Activated CD4-positive, alpha-beta memory T cell treated with anti-CD3 and anti-CD28 coated beads for 36 hours (primary cell): ENCODE measurements at places on chromosomes 5 and 9. TPM values are rescaled to one million over a fixed set of nuclear protein-coding genes. Genes with fewer than 3 reads are reported as not detected.

GRCh38 chr5:153551537-153552079 is 61.1 kb downstream of the GRIA1 start:
- H3K27ac ChIP-seq = no peak overlapping the region
- H3K4me1 ChIP-seq = peaks cover 11% of the 10 kb centered on the region
- no peak for DNase-seq
- H3K4me3 ChIP-seq = no peak overlapping the region
- H3K36me3 ChIP-seq = no peaks in the 10 kb centered on the region
- no peaks in the 10 kb centered on the region for H3K27me3 ChIP-seq

DNA sequence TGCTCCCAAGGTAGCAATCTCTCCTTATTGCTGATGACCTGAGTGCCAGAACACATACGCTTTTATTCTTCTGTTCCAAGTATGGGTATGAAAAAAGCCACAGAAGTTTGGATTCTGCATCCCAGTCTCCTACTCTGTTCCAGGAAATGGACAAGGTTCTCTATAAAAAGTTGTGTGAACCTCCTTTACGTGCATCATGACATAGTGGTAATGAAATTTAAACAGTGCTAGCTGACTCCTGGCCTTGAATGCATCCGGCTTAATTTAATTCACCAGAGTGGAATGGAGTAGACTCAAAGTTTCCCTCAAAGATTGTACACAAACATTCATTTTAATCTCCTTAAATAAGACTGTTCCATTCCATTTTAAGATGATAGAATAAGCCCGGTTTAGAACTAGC is 68.9 kb downstream of the LURAP1L start:
- no peaks in the 10 kb centered on the region for H3K27me3 ChIP-seq
- H3K4me1 ChIP-seq = no peaks in the 10 kb centered on the region
- no peaks in the 10 kb centered on the region for H3K36me3 ChIP-seq

GRCh38 chr5:171920765-171921391 is 85.6 kb downstream of the FBXW11 start:
- peaks cover 31% of the 10 kb centered on the region for H3K4me1 ChIP-seq
- H3K27me3 ChIP-seq = no peaks in the 10 kb centered on the region
- no peaks in the 10 kb centered on the region for H3K36me3 ChIP-seq
- H3K27ac ChIP-seq = no peak overlapping the region

The CNTRL gene
- total RNA-seq = 65.1 TPM

- no peak overlapping the region for H3K4me3 ChIP-seq
- no peak overlapping the region for H3K27ac ChIP-seq
- no peaks in the 10 kb centered on the region for H3K36me3 ChIP-seq
- H3K27me3 ChIP-seq = no peaks in the 10 kb centered on the region
Measured at GRCh38 chr9:27533311-27533710, 3.7 kb upstream of the MOB3B start.

GRCh38 chr5:56145511-56145910 is 87.6 kb downstream of the ANKRD55 start:
- H3K4me1 ChIP-seq = peaks cover 74% of the 10 kb centered on the region
- H3K27ac ChIP-seq = no peak overlapping the region
- H3K4me3 ChIP-seq = no peak overlapping the region
- H3K36me3 ChIP-seq = no peaks in the 10 kb centered on the region
- no peak for DNase-seq

The SNAPC4 gene
- total RNA-seq = 13.9 TPM

- H3K36me3 ChIP-seq = peaks cover 10% of the 10 kb centered on the region
- no peaks in the 10 kb centered on the region for H3K4me1 ChIP-seq
- no peak overlapping the region for H3K4me3 ChIP-seq
- no peak for DNase-seq
- H3K27me3 ChIP-seq = no peaks in the 10 kb centered on the region
Measured at GRCh38 chr9:27029186-27029585, 23.7 kb upstream of the LRRC19 start.

The SUSD3 gene
- total RNA-seq = 67.0 TPM

- no peak overlapping the region for H3K4me3 ChIP-seq
- H3K36me3 ChIP-seq = no peaks in the 10 kb centered on the region
- H3K27me3 ChIP-seq = no peaks in the 10 kb centered on the region
- no peak overlapping the region for H3K27ac ChIP-seq
- no peaks in the 10 kb centered on the region for H3K4me1 ChIP-seq
Measured at GRCh38 chr9:105994970-105995369, 300.6 kb downstream of the TMEM38B start.

GRCh38 chr5:128836571-128836970 is 128.7 kb upstream of the SLC27A6 start:
- no peak overlapping the region for H3K27ac ChIP-seq
- H3K36me3 ChIP-seq = no peaks in the 10 kb centered on the region
- H3K4me3 ChIP-seq = no peak overlapping the region
- DNase-seq = no peak
- H3K27me3 ChIP-seq = no peaks in the 10 kb centered on the region
- H3K4me1 ChIP-seq = no peaks in the 10 kb centered on the region

DNA sequence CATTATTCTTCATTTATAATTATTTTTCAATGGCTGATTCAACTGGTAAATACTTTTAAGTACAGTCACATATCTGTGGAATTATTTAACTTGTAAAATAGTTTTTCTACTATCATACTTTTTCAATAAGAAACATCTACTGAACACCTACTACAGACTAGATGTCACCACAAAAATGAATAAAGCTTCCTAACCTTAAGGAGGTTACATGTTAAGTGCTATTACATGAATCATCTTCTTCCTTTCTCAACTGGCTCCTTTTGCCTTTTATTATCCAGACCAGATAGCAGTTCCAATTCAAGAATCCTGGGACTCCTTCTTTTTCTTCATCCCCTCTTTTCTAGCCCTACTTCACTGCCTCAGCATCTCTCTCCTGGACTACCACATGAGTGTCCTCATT is 4.7 kb downstream of the PGGT1B start:
- DNase-seq = no peak
- no peak overlapping the region for H3K4me3 ChIP-seq
- peaks cover 69% of the 10 kb centered on the region for H3K4me1 ChIP-seq
- no peaks in the 10 kb centered on the region for H3K27me3 ChIP-seq
- H3K27ac ChIP-seq = no peak overlapping the region
